KBM-7 (cell line): ENCODE measurements at places on chromosomes 2 and 18.

- no peak for DNase-seq
Measured at GRCh38 chr2:104577143-104577542, 276.8 kb upstream of the POU3F3 start.

- DNase-seq: no peak
Measured at GRCh38 chr18:4358618-4359017, 96.5 kb downstream of the DLGAP1 start.

DNA sequence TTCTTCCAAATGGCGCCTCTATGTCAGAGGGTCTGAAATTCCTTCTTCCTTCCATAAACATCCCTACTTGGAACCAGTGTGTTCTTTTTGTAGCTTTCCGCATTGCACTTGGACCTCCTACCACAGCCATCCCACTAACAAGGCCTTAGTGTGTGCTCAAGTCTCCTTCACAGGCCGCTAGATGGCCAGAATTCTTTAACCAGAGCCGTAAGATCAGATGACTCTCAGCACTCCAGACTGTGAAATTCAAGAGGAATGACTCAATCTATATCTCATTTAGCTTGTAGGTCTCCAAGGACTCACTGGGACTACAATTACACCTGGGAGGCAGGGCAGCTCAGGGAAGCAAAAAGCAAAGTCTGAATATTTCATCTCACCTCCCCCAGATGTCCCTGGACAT lies 298.9 kb downstream of the EIPR1 start:
- no peak for DNase-seq

- DNase-seq: peak; percentile 37
Measured at GRCh38 chr2:55620123-55620779, 2.8 kb upstream of the PPP4R3B start.

DNA sequence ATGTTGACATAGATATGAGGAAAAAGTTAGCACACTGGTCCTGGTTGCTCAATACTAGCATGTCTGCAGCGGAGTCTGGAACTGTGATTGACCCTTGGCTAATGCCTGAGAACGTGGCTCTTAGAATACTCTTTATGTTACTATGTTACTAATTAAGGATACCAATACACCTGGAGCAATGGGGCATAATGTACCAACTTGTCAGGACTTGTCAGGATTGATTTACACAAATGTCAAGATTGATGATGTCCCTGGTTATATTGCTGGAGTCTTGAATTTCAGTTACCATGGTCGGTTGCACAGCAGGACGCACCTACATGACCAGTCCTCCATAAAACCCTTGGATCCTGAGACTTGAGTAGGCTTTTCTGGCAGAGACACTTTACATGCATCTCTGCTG lies 810.9 kb downstream of the CPS1 start:
- no peak for DNase-seq

DNA sequence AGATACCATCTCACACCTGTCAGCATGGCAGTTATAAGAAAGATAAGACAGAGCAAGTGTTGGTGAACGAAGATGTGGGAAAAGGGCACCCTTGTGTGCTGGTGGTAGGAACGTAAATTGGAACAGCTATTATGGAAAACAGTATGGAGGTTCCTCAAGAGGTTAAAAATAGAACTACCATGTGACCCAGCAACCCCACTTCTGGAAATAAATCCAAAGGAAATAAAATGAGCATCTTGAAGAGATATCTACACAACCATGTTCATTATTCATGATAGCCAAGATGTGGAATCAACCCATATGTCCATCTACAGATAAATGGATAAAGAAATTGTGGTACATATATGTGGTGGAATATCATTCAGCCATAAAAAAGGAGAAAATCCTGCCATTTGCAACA lies 26.9 kb downstream of the NGEF start:
- DNase-seq: no peak

DNA sequence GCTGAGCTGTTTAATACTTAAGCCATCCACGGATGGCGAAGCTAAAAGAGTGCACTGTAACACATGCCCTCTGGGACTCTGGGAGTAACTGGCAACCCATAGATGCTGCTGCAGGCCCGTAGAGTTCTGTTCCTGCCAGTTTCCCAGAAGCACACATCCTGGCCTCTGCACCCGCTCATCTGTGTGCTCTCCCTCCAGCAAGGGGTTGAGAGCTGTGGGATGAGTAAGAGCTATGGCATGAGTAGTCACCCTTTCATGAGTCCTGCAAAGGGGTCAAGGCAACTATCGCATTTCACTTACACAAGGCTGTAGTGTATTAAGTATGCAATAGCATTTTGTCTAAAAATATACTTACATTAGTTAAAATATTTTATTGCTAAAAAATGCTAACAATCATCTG lies 1341.8 kb upstream of the NXPH2 start:
- DNase-seq: no peak

DNA sequence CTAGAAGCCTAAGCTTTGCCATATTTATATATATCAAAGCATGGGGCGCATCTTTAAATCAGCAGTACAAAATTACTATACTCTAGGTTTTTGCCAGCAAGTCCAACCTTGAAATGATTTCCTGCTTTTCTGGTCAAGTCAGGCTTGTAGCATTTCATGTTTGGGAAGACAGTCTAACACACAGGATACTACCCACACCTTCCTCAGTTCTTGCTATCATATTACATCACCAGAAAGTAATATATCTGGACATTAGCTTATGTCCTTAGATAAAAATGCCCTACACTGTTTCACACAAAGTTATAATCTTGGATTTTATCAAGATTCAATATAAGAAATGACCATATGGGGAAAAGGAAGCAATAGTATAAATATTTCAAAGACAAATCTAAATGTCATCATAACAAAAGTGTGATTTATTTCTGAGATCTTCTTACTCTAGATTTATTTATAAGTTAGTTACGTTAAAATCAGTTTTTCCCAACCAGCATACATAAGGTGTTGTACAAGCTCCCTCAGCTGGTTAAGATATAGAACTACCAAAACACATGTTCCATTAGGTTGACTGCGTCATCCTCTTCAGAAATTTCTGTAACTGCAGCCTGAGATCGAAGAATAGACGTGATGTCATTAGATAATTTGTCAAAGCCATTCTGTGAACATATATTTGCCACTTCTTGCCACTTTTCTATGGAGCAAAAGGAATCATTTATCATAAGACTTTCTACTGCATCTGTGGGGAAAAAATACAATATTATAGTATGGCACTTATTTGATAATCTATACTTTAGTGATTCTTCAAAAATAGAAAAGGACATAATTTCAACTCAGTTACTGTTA lies 56.6 kb downstream of the CLHC1 start:
- peak; percentile 40 for DNase-seq

DNA sequence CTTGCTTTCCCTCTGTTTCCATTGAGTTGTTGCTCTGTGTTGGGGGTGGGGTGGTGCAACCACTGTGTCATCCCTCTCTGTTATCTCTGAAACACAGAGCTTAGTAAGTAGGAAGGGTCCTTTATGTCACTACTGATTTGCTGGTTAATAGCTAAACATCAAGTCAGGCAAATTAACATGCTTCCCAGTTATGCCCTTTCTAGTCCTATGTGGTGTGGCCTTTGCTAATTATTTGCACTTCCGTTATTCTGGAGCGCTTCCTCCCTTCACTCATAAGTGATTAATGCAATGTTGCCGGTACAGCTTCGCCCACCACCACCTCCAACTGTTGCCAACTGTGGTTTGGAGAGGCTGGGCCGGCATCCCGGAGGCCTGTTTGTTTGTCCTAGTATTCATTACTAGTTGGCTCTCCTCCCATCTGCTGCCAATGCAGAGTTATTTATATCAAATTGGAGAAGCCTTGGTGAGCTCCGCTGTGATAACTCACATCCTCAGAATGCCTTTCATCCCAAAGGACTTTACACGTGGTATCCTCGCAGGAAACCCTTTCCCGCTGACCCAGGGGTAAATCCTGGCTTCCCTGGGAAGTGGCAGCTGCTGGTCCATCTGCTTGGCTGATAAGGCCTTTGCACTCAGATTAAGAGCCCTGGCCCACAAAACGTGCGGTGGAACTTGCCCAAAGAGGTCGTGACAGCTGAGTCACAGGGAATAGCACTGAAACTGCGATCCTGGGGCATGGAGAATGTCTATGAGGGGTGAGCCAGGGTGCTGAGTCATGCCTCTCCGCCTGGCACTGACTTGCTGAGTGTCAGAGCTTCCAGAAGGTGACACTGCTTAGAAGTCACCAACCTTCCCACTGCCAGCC lies 72.0 kb upstream of the ZCCHC2 start:
- DNase-seq: peak; percentile 75

DNA sequence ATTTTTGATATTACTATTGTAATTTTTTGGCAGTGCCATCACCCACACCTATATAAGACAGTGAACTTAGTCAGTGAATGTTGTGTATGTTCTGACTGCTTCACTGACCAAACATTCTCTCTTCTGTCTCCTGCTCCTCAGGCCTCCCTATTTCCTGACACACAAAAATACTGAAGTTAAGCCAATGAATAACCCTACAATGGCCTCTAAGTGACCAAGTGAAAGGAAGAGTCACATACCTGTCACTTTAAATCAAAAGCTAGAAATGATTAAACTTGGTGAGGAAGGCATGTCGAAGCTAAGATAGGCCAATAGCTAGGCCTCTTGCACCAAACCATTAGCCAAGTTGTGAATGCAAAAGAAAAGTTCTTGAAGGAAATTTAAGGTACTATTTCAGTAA lies 151.9 kb downstream of the RND3 start:
- DNase-seq: no peak

GRCh38 chr2:15754703-15755099 lies 163.0 kb downstream of the DDX1 start:
- no peak for DNase-seq

DNA sequence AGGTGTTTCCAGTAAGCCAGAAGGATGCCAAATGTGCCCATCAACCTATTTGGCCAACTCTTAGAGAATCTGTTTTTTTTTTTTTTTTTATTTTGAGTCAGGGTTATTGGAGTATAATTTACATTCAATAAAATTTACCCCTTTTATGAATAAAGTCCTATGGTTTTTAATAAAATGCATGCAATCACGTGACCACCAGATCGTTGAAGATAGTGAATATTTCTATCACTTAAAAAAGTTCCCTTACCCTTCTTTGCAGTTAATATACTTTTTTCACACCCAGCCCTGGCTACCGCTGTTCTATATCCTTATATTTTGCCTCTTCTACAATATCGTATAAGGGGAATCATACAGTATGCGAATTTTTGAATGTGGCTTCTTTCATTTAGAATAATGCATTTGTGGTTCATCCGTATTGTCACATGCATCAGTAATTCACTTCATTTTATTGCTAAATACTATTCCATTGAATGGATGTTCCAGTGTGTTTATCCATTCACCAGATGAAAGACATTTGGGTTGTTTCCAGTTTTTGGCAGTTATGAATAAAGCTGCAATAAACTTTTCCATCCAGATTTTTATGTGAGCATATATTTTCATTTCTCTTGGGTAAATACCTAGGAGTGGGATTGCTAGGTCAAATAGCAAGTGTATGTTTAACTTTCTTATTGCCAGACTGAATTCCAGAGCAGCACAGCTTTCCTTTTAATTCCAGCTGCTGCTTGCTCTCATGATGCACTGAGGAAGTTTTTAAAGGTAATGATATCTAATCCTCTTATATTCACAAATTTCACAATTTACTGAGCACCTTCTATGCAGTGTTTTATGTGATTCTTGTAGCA lies 156.3 kb upstream of the NT5C1B start:
- no peak for DNase-seq

GRCh38 chr2:42045848-42046748 lies 1.7 kb upstream of the PKDCC start:
- DNase-seq: no peak

GRCh38 chr2:85131116-85131515 lies 2.1 kb upstream of the TCF7L1 start:
- DNase-seq: peak; percentile 43

GRCh38 chr2:159936471-159936870 lies 125.9 kb downstream of the PLA2R1 start:
- DNase-seq: peak; percentile 9

GRCh38 chr18:13649397-13650390 lies 76.7 kb downstream of the FAM210A start:
- DNase-seq: peak; percentile 11

DNA sequence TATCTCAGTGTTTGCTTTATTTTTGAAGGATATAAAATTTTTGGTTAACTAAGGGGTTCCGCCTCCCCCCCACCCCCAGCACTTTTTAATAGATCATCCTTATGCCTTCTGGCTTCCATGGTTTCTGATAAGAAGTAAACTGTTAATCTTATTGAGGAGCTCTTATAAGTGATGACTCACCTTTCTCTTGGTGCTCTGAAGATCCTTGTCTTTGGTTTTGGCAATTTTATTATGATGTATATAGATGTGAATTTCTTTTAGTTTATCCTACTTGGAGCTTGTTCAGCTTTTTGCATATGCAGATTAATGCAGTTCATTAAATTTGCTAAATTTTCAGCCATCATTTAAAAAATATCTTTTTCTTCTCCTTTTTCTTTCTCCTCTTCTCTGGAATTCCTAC lies 91.7 kb upstream of the CTAGE1 start:
- no peak for DNase-seq

GRCh38 chr18:35522130-35522959 lies 24.6 kb upstream of the INO80C start:
- DNase-seq: no peak

DNA sequence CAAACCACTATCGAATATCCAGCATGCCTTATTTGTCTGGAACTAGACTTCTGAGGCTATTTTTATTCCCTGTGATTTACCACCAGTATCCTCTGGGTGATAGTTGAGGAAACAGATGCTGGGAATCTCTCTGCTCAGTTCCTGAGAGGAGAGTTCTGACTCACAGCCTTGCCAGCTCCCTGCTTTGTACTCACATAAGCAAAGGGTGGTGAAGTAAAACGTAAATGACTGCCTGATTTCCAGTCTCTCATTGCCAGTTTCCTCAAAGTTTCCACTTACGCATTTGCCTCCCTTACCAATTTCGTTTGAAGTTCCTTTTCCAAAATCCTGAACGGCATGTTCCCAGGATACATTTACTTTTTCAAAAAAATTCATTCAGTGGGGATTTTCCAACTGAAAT lies 69.2 kb upstream of the HNRNPA3 start:
- DNase-seq: no peak

- DNase-seq: no peak
Measured at GRCh38 chr2:150474326-150475074, 13.0 kb downstream of the RND3 start.

DNA sequence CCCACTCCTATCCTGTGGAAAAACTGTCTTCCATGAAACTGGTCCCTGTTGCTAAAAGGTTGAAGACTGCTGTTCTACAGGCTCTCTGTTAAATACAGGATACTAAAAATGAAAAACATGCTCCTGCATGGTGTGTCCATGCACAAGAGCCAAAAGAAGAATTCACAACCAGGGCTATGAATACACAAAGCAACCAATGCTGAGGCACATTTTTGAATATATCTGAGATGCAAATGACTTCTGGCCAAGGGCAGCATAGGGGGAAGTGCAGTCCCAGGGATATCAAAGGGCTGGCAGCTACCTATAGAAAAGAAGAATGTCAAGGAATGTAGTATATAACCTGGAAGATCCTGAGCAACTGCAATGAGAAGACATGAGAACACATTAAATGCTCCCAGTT lies 6.6 kb downstream of the NEMP2 start:
- no peak for DNase-seq

- no peak for DNase-seq
Measured at GRCh38 chr2:197035002-197035401, 108.5 kb upstream of the PGAP1 start.

- no peak for DNase-seq
Measured at GRCh38 chr2:96584017-96584416, 47.5 kb downstream of the ARID5A start.
